Caco-2 (cell line): ENCODE measurements at places on chromosomes 5 and 9. TPM values are rescaled to one million over a fixed set of nuclear protein-coding genes. Genes with fewer than 3 reads are reported as not detected.

DNA sequence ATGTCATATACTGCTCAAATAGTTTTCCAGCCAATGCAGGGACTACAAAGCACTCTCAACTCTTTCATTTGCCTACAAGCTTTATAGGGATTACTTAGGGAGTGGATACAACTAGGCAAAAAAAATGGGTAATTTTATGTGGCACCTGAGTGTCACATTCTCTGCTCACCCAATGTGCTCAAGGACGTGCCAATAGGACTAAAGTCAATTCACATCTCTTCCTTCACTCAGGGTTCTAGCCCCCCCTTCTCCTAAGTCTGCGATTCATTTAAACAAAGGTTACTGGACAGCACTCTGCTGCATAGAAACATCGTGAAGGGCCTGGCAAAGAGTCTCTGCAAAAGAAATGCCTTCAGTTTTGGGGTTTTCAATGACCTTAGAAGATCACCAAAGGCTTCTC is 142.3 kb downstream of the TSSK1B start:
- no peak overlapping the region for H3K4me3 ChIP-seq
- H3K36me3 ChIP-seq: no peaks in the 10 kb centered on the region
- H3K27ac ChIP-seq: no peak overlapping the region
- H3K27me3 ChIP-seq: peaks cover 8% of the 10 kb centered on the region
- DNase-seq: no peak
- no peaks in the 10 kb centered on the region for H3K4me1 ChIP-seq

- H3K4me1 ChIP-seq: peaks cover 13% of the 10 kb centered on the region
- H3K36me3 ChIP-seq: no peaks in the 10 kb centered on the region
- no peak overlapping the region for H3K27ac ChIP-seq
- H3K27me3 ChIP-seq: peaks cover 8% of the 10 kb centered on the region
These were observed 982 bp downstream of the EPB41L4A start for GRCh38 chr5:112417931-112418658.

PCDHGA12 gene
- 0.52 and 1.0 TPM in 2 replicates for total RNA-seq

DNA sequence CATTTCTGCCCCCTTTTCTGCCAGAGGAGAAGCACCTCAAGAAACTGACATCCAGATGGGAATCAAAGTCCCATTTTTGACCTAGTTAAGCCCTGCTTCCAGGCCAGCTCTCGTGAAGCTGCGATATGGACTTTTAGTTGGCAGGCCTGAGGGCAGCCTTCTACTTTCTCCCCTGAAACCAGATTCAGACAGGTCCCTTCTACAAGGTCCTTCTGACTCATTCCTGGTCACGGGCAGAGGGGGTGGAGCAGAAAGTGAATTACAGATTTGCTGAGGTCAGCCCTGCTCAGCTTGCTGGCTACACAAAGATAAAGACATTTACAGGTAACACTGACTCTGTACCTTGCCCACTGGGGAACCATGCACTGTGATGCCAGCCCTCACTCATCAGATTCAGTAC is 52.8 kb upstream of the TUT7 start:
- H3K36me3 ChIP-seq: no peaks in the 10 kb centered on the region
- no peak overlapping the region for H3K4me3 ChIP-seq
- peak overlapping the region; percentile 29 for H3K27ac ChIP-seq
- DNase-seq: peak; percentile 33

DNA sequence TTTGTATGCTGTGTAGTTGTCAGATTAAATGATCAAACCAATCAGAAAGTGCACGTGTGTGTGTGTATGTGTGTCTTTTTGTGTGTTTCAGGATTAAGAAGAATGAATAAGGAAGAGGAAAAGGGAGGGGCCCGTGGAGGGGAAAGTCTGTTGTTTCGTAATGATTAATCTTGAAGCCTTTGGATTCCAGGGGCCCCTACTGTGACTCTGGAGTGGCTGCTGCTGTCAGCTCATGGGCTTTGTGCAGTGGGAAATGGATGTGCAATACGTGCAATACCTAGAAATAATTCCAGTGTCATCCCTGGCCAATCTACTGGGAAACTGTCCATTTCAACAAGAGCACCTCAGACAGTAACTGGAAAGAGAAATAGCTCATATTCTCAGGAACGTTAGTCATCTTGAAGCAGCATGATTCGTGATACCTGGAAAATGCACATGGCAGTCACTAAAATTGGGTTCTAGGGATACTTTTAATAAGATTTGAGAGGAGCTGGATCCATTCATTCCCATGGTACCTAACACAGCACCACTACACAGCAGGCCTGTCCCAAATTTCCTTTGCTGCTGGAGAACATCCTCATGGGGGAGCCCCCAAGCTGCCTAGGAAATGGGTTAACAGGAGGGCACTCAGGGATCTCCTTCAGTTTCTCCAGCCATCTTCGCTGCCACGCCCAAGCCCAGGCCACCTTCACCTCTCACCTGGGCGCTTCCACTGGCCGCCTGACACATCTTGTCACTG is 186.3 kb downstream of the NR3C1 start:
- no peak overlapping the region for H3K4me3 ChIP-seq
- peak; percentile 57 for DNase-seq
- H3K4me1 ChIP-seq: peaks cover 27% of the 10 kb centered on the region
- H3K27ac ChIP-seq: peak overlapping the region; percentile 14
- no peaks in the 10 kb centered on the region for H3K27me3 ChIP-seq

TPPP gene
- 0.18 and 0.28 TPM in 2 replicates for total RNA-seq
